ENCODE measurements at places on chromosomes 7 and 10.

DNA sequence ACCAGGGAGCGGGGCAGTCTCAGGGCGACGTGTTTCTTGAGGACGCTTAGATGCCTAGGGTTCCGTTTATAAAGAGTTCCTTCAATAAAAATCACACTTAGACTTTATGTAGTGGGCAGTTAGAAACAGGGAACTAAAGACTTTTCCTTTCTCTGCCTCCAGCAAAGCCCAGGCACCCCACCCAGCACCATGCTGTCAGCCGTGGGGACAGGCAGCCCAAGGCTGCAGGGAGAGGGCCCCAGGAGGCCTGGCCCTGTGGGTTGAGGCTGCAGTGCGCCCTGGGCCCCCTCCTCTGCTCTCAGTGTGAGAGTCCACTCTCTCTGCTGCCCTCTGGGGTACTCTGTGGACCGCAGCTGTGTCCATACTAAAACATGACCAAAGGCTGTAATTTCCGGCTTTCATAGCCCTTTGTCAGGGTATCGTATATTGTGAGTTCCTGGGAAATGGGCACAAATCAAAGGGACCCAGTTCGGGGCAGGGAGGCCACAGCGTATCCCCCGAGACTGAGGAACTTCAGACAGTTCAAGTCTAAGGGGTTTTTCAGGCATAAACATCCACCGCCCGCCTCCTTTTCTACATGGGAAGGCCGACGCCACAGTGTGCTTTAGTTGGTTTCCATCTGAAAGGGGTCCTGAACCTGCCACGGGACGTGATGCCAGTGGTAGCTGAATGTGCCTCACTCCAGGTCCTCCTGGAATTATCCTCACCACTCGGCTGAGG, 59.7 kb downstream of the DNAJB6 start:
- DNase-seq: no peak

GRCh38 chr7:155456738-155457543, 988 bp upstream of the EN2 start:
- DNase-seq: peak; percentile 9

DNA sequence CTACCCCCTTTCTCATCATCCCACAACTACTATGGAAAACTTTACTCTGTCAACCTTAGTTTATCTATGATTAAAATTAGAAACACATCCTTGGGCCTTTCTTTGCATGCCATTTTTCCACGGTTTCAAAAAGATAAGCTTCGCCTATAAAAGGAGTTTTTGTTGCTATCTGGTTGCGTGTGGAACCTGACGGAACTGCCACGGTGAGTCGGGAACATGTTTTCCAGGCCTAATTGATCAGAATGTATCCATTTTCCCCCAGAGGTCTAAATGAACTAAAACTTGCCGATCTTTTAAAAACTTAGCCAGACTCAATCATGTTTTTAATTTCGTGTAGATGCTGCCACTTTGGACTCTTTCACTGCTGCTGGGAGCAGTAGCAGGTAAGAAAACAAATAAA, at the start of gene PNLIP:
TSS of gene PNLIP (plus strand) at position 176 of the 400 bp plus-strand sequence. CDS start at position 338, 162 bp downstream.
- DNase-seq: no peak

- no peak for DNase-seq
These were observed 8.8 kb upstream of the ENO4 start for GRCh38 chr10:116840389-116841075.

DNA sequence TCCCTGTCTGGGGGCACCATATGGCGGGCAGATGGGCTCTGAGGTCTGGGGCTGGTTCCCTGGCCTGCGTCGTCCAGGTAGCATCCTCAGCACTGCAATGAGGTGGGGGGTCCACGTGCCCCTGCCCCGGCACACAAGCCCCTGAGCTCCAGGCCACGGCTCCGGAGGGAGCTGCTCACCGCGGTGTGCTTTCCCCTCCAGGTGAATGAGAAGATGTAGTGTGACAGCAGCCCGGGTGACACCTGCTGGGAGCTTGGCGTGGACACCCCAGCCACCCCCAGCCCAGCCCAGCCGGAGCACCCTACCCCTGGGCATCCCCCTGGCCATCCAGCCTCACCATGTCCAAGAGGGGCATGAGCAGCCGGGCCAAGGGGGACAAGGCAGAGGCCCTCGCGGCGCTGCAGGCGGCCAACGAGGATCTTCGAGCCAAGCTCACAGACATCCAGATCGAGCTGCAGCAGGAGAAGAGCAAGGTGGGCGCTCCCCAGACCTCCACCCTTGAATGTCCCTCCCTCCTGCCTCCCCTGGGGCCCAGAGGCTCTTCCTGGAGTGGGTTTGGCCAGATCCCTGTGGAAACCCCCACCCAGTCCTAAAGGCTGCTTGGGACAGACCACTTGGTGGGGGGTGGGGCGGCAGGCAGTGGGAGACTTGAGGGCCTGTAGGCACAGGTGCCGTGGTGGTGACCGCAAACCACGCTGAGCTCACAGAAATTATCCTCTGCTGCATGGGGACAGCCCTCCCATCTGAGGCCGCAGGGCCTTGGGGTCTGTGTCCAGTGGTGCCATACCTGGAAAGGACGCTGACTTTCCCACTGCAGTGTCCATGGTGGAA, 38.9 kb downstream of the JAKMIP3 start:
- no peak for DNase-seq

- DNase-seq: peak; percentile 65
These were observed 98.8 kb upstream of the PFKP start for GRCh38 chr10:2968401-2969058.

GRCh38 chr10:112724404-112724991, 225.5 kb upstream of the TCF7L2 start:
- no peak for DNase-seq

DNA sequence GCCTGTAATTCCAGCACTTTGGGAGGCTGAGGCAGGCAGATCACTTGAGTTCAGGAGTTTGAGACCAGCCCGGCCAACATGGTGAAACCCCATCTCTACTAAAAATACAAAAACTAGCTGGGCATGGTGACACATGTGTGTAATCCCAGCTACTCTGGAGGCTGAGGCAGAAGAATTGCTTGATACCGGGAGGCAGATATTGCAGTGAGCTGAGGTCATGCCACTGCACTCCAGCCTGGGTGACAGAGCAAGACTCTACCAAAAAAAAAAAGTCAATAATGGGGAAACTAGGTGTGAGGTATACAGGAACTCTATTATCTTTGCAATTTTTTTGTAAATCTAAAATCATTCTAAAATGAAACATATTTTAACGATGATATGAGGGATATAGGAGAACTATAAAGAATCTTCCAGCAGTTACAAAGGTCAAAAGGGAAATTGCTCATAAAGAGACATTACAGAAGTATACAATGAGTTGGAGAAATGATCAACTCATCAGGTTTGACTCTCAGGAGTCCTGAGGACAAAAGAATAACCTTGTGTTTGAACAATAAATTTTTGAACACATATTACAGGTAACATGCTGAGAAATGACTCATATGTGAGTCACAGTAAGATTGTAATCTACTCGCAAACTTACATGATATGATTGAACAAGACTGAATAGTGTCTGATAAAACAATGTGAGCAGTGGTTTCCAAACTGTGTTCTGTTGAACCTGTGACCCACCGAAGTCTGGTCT, 272.6 kb downstream of the FGFR2 start:
- DNase-seq: no peak

GRCh38 chr7:158274996-158275395, 312.6 kb downstream of the PTPRN2 start:
- DNase-seq: no peak

GRCh38 chr7:141713890-141714289, 5.7 kb downstream of the WEE2 start:
- no peak for DNase-seq

GRCh38 chr10:88386204-88386788, 196.8 kb downstream of the RNLS start:
- no peak for DNase-seq

DNA sequence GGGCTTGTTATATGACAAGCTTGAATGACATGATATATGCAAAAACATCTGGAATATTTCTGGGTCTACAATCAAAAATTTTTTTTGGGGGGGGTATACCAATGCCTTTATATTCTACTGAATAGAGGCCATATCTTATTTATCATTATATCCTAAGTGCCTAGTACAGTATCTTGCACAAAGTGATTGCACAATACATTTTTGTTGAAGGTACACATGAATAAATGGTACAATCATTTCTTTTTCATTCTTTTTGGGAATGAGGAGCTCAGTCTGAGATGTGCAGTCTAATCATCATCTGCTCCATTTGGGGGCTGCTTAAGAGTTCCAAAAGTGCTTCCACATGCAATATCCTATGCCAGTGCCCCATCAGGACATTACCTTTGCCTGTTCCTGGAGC, 214.6 kb downstream of the KIF20B start:
- DNase-seq: no peak

- DNase-seq: peak; percentile 16
These were observed 186.4 kb upstream of the RHOBTB1 start for GRCh38 chr10:61130366-61130765.

- no peak for DNase-seq
These were observed 4.8 kb upstream of the LAMB1 start for GRCh38 chr7:108007762-108008161.

DNA sequence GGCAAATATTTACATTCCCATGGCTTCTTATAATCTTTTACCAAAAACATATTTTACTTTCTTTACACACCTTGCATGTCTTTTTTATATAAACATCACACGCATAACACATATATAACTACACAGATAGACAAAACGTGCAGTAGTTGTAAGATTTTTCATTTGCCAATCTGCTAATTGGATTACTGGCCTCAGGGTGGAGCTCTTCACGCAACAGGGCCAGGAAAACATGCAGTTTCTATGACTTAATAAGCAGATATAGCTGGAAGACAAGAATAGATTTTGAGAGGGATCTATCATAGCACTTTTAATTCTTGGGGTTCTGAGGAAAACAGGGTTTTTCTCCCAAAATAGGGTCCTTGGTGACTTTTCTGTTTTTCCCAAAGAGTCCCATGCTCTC, 12.7 kb downstream of the ACADSB start:
- DNase-seq: no peak

DNA sequence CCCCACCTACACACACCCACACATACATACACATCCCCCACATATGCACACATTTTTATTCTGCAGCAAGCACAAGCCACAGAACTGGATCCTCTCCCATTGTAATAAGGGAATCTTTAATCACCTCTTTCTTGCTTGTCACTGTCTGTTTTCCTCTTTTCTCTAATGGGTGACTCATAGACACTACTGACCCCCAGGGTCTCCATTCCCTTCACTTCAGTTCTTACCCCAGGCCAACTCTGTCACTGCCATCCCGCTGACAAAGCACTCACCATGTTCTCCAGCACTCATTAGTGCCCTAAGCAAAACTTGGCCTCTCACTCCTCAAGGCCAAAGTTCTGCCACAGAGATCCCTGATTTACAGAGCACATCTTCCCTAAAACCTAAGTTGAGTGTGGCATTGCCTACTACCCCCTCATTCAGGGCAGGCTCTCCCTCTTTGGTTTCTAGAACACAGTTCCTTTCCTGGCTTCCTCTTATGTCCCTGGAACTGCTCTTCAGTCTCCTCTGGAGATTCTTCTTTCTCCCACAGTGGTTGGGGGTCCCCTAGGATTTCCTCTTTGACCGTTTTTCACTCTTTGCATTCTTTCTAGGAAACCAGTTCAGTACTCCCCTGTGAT, 39.6 kb upstream of the INHBA start:
- no peak for DNase-seq

GRCh38 chr10:71048971-71049615, 160.7 kb upstream of the PCBD1 start:
- no peak for DNase-seq

DNA sequence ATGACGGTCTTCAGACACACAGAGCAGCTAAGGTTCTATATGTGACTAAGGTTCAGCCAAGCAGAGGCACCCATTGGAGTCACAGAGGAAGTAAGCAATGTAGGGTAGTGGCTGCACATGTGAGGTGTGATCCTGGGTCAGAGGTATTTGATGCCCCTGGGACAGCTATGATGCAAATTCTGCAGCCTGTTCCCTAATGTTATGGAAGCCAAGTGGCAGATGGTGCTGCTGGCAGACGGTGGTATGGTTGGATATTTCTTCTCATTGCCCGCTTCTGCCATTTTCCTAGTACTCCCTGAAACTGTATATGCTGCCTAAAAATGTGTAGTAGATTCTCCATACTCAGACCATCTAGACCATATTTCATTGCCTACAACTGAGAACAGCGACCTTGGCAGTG, 7.2 kb downstream of the TAS2R16 start:
- DNase-seq: no peak

DNA sequence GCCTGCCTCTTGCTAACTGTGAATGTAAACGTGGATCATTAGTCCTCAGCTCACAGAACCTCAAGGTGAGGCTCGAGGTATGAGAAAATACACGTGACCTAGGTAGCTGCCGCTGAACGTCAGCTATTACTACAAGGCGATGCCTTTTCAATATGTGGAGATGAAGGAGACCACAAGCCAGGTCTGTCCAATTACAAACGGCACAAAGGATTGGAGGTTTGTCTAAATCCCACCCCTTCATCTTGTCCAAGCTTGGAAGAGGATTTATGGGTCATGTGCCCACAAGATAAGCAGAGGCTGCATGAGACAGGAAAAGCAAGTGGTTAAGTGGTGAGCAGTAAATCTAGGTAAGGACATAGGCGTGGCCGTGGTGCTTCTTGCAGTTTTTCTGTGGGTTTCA, 3.4 kb downstream of the H2BK1 start:
- DNase-seq: no peak

DNA sequence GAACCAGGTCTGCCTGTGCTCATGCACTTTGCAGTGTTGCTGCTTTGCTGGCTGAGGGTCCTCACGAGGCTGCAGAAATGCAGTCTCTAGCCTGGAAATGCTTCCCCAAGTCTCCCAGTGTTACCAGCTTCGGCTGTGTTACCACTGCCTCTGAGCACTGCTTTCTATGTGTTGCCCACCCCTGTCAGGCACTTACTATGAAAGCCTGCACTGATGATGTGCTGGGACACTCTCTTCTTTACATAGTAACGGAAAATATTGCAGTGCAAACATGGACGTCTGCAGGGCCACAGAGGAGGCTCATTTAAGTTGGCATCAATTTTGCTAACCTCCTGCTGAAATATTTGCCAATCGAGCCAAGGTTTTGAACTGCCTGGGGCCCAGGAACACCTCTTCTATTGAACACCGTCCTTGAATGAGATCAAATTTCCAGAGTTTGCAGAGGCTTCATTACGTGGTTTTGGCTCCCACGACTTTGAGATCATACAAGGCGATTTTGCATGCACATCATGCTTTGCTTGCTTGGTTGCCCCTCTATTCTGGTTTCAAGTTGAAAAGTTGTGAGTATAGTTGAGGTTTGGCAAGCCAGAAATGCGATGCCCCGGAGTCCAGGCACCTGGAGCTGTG, 404.7 kb upstream of the PODXL start:
- no peak for DNase-seq

DNA sequence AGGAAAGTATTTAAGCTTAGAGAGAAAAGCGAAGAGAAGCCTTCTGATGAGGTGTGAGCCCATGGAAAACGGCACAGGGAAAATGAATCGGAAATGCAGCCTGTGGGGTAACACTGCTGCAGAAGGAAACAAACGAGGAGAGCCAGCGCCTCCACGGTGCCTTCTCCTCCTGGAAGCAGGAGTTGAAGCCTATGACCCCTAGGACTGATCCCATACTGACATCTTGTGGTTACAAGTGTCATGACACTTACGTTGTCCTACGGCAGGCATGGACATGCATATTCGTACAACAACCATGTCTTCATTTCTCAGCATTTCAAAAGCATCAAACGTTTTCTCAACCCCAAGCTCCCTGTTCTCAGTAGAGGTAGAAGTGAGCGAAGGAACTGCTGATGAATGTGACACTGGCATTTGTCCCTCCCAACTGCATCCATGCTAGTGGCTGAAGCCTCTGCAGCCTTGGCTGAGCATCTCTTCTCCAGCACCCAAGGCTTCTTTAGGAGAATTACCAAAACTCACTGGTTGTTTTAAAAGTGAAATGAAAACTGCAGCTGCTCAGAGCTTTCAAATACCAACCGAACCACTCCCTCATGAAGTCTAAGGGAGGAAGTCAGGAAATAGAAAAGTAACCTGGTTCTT, 160.2 kb downstream of the JAZF1 start:
- peak; percentile 41 for DNase-seq

- no peak for DNase-seq
These were observed 72.1 kb downstream of the GRK5 start for GRCh38 chr10:119279441-119279840.

Measured in skeletal muscle cell (primary cell).